ENCODE measurements at places on chromosomes 1 and 21.

- DNase-seq, result no peak
Measured at GRCh38 chr1:9859281-9860014, 35.7 kb upstream of the CLSTN1 start.

DNA sequence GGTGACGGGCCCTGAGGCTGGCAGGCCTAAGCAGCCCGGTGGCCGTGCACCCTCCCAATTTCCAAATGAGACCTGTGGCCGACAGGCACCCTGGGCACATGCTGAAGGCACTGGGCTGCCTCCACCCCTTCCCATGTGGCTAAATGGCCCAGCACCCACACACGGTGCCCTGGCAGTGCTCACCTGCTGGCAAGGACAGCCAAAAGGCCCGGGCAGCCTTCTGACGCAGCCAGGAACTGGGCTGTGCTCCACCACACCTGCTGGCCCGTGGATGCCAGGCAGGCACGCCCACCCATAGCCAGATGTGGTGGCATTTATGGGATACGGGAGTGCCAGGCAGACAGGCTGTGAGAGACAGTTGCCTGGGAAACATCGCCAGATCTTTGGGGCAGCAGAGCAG, 4.0 kb upstream of the FAAP20 start:
- DNase-seq, result no peak

DNA sequence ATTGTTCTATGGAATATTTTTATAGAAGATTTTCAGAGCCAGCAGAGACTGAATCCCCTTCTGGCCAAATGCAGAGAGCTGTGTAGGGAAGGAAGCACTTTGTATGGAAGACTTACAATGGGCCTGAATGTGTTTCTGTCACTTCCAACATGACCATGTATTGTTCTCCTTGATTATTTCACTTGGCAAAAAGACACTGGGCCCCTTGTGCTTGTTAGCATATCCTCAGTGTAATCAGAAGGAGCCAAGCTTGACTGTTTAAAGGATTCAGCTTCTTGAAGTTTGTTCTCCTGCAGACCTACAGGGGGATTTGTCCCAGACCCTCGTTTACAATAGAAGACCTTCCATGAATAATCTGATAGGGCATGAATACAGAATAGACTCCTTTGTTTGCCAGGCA, 48.1 kb upstream of the UBE2U start:
- DNase-seq, result no peak

DNA sequence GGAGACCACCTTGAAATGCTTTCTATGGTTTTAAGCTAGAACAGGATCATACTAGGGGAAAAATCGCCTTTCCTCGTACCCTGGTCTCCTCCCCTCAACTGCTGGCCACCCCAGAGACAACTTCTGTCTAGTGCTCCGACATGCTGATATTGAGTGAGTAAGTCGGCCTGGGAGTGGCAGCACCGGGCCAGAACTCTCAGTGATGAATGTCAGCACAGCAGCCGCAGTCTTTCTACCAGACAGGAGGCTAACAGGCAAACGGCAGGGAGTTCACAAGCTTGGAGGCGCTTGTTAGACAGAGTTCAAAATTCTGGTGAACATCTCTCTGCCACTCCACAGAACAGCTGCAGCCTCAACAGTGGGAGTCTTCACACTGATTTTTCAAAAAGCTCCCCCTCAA, 716.9 kb downstream of the ADGRL2 start:
- no peak for DNase-seq

DNA sequence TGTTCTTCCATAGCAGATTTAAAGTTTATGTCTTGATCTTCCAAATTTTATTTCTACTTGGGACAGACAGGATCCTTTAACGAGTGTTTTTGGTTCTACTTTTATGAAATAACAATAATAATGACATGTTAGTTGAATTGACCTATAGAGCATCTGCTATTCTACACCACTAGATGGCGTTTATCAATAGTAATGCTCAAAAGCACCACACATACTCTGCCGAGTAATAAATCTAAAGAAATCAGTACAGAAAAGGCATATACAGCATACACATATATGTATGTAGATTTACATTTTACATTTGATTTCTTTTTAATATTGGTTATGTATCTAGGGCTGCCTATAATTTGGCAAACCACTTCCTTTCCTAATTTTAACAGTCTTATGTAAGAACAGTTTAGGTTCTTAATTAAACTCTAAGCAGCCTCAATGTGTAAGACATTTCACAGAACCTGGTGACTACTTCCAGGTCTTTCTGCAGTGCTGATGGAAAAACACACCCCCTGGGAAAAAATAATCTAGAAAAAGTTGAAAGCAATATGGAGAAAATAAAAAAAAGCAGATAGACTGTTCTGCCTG, 5.9 kb upstream of the SIPA1L2 start:
- DNase-seq, result peak; percentile 53

DNA sequence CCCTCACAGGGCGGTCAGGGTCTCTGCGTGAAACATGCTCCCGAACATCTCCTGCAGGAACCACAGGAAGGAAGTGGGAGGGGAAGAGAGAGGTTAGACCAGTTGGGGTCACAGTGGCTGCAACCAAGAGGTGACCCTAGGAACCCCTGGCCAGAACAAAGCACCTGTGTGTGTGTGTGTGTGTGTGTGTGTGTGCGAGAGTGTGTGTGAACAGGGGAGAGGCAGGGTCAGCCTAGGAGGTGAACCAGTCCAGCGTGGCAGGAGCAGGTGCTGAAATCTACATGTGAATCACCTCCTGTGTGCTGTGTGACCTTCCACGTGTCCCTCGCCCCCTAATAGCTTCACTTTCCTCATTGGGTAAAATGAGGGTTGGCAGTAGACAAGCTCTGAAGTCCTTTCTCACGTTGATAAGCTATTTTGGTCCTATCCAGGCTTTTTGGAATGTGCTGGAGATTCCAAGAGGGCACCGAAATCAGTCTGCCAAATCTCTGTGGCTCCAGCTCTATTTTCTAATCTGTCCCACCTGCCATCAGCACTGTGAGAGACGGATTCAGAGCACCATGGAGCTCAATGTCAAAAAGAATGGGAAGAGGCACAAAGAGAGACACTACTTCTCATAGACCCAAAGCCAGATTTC, 27.8 kb downstream of the SLC26A9 start:
- no peak for DNase-seq

DNA sequence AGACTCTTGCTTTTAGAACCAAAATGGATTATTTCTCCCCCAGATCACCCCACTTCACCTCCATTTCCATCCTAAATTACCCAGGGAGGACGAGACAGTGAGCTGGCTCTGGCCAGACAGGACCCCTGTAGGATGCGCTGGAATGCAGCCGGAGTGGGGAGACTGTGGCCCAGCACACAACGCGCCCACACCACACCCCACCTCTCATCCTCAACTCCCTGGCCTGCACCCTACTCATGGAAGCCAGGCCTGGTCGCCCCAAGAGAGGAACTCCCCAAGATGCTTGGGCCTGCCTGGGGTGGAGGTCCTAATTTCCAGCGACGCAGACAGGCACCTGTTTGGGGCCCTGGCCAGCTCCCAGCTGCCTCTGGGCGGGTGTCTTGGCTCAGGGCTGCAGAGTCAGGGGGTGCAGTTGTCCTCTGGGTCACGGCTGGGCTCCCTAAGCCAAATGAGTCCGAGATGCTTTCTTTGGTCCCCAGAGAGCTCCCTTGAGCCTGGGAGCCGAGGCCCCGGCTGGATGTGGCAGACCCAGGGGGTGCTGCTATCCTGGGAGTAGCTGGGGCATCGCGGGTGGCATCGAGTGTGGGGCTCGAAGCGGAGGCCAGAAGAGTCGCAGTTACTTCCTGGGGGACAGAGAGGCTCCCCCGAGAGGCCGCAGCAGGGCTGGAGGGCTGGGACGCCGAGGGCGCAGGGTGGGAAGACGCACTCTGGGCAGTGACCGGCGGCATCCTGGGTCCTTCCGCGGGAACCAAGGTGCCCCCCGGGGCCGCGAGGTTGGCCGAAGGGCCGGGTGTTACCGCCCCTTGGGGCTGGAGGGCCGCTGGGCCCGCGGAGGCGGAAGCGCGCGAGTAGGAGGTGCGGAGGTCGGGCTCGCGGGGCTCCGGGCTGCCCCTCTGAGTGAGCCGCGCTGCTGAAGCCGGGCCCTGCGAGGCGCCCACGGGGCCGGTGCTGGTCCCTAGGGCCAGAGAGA, 10.4 kb downstream of the CLEC20A start:
- no peak for DNase-seq
